ENCODE measurements at places on chromosomes 2 and 18.

GRCh38 chr2:45705233-45705632 lies 53.8 kb downstream of the PRKCE start:
- no peak for DNase-seq

GRCh38 chr2:207883002-207883780 lies 113.5 kb upstream of the FZD5 start:
- DNase-seq = no peak

- no peak for DNase-seq
Observed at GRCh38 chr2:21367421-21367820, 243.7 kb downstream of the TDRD15 start.

DNA sequence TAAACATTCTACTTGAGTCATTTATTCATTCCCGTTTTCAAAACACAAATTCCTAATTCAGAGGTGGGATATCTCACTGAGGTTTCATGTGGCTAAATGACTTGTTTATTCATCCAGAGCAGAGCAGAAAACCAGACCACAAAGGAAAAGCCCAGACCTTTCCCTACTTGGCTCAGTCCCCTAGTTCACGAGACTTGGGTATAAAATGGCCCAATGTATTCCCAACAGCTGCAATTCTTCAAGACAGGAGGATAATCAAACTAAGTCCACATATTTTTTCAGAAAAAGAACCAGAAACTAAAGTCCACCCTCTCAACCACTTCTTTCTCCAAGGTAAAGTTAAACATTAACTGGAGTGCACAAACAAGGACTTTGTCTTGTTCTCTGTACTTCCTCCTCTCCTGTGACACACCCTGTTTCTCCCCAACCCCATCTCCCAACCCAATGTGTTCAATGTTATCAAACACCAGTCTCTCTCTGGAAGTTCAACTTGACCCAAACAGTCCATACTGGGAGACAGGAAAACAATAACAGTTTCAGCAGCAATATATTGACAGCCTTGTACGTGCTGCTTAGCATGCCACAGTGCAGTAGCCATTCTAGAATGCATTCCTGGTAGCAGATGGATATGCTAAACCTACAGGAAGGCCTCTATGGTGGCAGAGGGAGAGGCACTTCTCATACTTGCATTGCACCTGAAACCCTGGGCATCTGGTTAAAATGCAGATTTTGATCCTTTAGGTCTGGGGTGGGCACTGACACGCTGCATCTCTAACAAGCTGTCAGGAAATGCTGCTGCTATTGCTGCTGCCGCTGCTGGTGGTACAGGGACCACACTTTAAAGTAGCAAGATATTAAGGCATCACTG lies 110.7 kb downstream of the INO80D start:
- DNase-seq = no peak

DNA sequence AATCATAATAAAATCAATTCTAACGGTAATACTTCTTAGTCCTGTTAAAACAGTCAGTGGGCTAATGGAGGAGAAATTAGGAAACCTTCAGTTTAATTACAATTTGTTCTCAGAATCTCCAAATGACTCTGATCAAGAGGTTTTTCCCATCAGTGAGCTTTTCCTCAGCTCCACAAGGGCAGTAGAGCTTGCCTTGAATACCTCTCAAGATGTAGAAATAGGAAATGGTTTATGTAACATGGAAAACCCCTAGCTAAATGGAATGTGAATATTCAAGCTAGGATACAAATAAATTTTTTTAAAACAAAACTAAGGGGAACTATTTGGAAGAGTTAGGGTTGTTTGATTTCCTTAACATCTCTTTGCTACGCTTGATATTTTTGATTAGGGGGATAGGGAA lies 87.5 kb downstream of the PLEKHM3 start:
- DNase-seq = no peak

DNA sequence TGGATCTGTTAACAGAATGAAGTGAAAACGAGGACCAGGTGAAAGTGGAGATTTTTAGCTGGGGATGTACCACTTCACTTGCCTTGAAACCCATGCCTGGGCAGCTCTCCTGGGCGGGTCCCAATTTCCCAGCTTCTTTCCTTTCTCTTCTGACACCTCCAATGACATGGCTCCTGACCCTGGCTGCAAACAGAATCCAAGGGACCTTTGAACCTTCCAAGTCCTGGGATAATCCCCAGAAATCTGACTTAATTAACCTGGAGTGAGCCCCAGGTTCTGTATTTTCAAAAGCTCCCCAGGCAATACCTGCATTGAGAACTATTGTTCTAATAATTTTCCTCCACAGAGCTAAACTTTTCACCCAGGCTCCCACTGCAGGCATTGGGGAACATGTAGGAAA lies 495.9 kb downstream of the CNTNAP5 start:
- no peak for DNase-seq

DNA sequence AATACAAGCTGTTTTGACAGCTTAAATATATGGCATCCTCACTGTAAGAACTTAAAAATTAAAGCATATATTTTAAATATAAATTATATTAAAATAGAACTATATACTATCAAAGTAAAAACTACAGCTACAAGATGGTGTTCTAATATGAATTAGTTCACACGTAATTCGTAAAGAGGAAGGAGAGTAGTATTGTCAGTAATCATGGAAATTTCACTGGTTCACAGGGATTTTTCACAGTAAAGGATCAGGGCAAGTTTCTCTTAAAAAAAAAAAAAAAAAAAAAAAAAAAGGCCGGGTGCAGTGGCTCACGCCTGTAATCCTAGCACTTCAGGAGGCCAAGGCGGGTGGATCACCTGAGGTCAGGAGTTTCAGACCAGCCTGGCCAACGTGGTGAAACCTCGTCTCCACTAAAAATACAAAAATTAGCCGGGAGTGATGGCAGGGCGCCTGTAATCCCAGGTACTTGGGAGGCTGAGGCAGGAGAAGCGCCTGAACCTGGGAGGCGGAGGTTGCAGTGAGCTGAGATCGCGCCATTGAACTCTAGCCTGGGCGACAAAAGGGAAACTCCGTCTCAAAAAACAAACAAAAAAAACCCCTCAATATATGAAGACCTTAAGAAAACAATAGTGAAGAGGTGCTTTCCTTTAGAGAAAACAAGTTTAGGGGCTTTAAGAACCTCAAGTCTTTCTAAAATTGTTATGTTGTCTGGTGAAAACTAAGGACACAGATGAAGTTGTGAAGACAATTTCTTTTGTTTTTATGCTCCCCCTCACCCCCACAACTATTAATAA lies 32.5 kb downstream of the PNO1 start:
- DNase-seq = no peak

DNA sequence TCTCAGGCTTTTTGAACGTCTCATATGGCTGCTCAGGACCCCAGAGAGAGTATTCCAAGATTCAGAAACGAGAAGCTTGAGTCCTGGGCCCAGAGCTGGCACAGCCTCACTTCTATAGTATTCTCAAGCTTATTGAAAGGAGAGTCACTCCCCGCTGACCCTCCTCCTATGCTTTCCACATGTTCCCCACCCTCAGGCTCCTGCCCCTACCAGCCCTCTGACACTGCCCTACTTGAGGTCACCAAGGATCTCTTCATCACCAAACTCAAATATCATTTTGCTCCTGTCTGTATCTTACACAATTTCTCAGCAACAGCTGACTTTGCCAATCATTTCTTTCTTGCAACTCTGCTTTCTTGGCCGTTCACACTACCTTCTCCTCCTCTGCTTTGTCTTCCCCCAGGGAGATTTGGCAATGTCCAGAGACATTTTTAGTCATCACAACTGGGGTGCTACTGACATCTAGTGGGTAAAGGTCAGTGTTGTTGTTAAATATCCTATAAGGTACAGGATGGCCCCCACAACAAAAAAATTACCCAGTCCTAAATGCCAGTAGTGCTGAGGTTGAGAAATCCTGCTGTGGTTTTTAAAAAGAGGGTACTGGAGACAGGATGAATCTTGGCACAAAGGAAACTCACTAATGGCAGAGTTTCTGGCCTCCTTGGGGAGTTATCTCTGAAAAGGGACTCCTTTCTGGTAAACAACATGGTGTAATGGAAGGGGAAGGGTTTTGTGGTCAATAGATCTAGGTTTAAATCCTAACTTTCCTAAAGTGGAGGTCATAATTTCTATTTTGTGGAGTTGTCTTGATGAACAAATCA lies 26.9 kb upstream of the INSIG2 start:
- DNase-seq = no peak

- DNase-seq = no peak
Observed at GRCh38 chr2:161090411-161090810, 69.8 kb upstream of the TANK start.

- no peak for DNase-seq
Observed at GRCh38 chr2:120222186-120223033, 790 bp downstream of the TMEM185B start.

GRCh38 chr2:150710041-150710440 lies 222.6 kb upstream of the RND3 start:
- no peak for DNase-seq

DNA sequence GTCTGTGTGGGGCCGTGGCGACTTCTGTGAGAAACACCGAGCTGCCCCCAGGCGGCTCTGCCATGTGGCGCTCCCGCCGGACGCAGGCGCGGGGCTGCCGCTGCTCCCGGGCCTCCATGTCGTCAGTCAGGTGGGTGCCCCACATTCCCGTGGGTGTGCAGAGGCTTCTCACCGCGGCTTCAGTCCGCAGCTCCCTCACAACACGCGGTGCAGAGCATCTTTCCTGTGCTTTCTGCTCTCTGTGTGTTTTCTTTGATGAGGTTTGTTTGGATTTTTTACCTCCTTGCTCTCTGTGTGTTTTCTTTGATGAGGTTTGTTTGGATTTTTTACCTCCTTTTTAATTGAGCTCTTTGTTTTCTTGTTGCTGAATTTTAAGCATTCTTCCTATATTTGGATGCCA lies 13.0 kb downstream of the AQP12A start:
- no peak for DNase-seq

GRCh38 chr2:85705680-85706039 lies 11.5 kb downstream of the GNLY start:
- no peak for DNase-seq

GRCh38 chr2:151637271-151637781 lies 97.0 kb downstream of the NEB start:
- no peak for DNase-seq

- no peak for DNase-seq
Observed at GRCh38 chr2:149692961-149693396, 105.4 kb upstream of the MMADHC start.

- DNase-seq = no peak
Observed at GRCh38 chr18:33805592-33805991, 227.6 kb downstream of the ASXL3 start.

DNA sequence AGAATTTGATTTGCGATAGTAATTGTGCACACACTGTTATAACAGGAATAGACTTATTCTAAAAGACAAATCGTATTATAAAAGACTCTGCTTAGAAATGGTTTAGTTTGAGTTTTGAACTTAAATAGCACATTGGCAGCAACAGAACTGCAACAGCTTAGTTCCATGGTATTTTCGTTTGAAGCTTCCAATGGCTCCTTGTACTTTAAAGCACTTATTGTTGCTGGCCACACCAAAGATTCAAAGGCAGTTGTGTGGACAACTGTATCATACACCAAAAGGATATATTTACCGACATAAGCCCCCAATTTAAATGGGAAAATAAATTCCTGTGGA lies 627 bp downstream of the WIPF1 start:
- DNase-seq = no peak

- DNase-seq = no peak
Observed at GRCh38 chr2:198776616-198777406, 680.9 kb downstream of the SATB2 start.

GRCh38 chr2:202149155-202149762 lies 76.2 kb downstream of the KIAA2012 start:
- DNase-seq = no peak

DNA sequence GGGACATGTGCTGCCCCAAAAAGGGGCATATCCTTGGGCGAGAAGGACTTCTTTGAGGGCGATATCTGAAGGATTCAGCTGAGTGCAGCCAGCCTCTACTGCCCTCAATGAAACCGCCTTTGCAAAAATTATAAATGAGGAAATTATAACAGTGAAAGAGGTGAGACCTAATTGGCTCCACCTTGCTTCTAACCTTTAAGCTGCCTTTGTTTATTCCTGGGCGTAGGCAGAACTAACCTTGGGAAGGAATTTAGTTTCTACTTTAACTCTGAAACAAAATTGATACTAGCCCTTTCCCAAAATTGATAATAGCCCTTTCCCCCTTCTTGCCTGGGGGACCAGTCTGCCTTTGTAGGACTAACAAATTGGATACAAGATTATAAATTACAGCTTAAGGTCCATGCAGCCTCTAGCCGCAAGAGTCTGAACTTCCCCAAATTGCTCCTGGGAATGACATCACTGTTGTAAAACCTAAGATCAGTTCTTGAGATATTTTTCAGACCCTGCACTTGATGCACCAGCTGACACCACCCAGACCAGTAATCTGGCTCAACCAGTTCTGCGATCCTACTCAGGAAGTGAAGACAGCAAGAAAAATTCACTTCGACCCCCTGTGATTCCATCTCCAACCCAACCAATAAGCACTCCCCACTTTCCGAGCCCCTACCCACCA lies 36.0 kb upstream of the ASAP2 start:
- no peak for DNase-seq

DNA sequence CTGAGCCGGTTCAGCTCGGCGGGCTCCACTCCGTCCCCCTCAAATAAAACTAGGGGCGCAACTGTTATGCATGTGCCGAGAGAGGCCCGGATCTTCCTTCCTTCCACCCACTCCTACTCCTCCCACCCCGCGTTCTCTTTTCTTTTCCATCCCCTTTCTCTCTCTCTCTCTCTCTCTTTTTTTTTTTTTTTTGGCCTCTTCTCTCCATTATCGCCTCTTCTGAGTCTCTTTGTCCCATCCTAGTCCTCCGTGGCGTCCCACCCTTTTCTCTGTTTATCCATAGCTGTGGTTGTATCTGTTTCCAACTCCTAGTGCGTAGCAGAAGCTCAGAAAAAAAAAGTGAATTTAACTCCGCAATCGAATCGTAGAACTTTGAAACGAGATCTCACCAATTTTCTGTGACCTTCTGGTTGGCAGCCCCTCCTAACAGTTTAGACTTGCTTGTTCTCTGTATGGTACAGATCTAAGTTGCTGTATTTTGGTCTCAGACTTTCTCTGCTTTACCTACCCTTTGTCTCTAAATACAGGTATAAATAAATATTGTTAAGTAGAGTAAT lies 3.6 kb downstream of the RAX start:
- no peak for DNase-seq

DNA sequence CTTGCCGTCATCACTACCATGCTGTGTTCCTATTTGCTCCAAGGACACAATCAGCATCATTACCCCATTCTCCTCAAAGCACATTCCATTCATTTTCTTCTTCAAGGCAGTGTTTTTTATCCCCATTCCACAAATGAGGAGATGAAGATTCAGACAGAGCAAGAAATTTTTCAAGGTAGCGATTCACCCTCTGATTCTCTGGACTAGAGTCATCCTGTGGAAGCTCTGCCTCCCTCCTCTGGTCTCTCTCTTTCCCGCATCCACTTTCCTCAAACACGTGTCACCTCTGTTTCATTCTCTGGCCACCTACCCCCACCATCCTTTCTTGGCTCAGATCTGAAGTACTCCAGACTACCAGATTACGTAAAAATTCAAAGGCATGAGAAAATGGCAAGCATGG lies 297.9 kb downstream of the SOX11 start:
- no peak for DNase-seq

GRCh38 chr2:101569886-101570520 lies 95.1 kb upstream of the RFX8 start:
- no peak for DNase-seq

- DNase-seq = no peak
Observed at GRCh38 chr2:105502625-105503334, 103.9 kb upstream of the FHL2 start.

GRCh38 chr2:46984642-46985476 lies 69.3 kb upstream of the MCFD2 start:
- no peak for DNase-seq

- no peak for DNase-seq
Observed at GRCh38 chr18:56889621-56890020, 238.5 kb downstream of the WDR7 start.

Data from hypothalamus (tissue), 51 donors.